Stomach (tissue), 19 donors: ENCODE measurements at places on chromosomes 16 and 17.
A peak's percentile ranks its signal among the peaks of the same experiment; 100 is the strongest.

- H3K27me3 ChIP-seq = no peaks in the 10 kb centered on the region
- H3K4me3 ChIP-seq = no peak overlapping the region
- DNase-seq = no peak
- H3K36me3 ChIP-seq = no peaks in the 10 kb centered on the region
- no peak overlapping the region for H3K27ac ChIP-seq
Measured at GRCh38 chr17:32307658-32308057, 34.3 kb downstream of the C17orf75 start.

DNA sequence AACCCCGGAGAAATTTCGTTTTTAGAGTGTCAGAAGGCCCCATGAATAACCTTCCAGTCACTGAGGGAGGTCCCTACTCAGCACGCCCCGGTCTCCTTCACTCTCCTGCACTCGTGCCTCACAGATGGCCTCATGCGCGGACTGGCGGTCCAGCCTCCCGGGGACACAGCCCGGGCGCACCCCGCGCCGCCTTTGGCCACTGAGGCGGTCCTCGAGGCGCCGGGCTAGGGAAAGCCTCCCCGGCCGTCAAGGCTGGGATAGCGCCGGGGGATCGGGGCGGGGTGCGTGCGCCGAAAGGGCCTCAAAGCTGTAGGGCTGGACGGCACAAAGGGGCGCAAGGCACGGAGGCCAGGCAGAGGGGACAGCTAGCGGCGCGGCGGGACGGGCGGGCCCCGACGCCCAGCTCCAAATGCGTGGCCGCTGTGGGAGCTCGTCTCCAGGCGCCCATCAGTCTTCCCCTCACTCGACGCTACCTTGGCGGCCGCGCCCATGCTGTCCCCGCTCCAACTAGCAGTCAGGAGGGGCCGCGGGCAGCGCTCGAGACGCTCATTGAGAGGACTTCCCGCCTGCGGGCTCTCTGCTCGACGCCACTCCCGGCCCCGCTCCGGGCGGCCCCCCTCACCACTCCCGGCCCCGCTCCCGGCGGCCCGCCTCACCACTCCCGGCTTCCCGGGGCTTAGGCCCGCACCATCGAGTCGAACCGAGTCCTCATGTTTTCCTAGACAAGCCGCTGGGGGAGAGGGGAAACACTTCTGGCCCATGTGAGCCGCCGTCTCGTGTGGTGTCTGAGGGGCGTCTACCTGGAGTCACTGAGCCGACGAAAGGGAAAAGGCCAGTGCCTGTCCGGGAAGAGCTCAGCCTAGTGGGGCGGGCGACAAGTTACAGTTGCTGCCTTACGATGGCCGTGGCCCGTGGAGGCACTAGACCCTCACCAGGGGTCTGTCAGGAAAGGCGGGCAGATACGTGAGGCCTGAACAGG lies at the start of gene USP6:
TSS of gene USP6 (plus strand) at position 360 of the 979 bp plus-strand sequence. CDS start 14,336 bp downstream, outside the sequence.
- no peaks in the 10 kb centered on the region for H3K36me3 ChIP-seq
- H3K27ac ChIP-seq = no peak within 1 kb of the TSS
- peaks cover 35% of the 10 kb centered on the region for H3K27me3 ChIP-seq
- H3K4me1 ChIP-seq = peaks cover 10% of the 10 kb centered on the region
- H3K4me3 ChIP-seq = no peak within 1 kb of the TSS

- no peaks in the 10 kb centered on the region for H3K4me1 ChIP-seq
- no peak for DNase-seq
- H3K4me3 ChIP-seq = no peak overlapping the region
- no peaks in the 10 kb centered on the region for H3K27me3 ChIP-seq
- no peak overlapping the region for H3K27ac ChIP-seq
Measured at GRCh38 chr16:88301886-88302285, 80.9 kb upstream of the ZNF469 start.

- no peak overlapping the region for H3K27ac ChIP-seq
- H3K36me3 ChIP-seq = no peaks in the 10 kb centered on the region
- H3K4me3 ChIP-seq = no peak overlapping the region
- no peak for DNase-seq
- H3K4me1 ChIP-seq = no peaks in the 10 kb centered on the region
- no peaks in the 10 kb centered on the region for H3K27me3 ChIP-seq
Measured at GRCh38 chr17:63497708-63498483, 21.0 kb downstream of the ACE start.

DNA sequence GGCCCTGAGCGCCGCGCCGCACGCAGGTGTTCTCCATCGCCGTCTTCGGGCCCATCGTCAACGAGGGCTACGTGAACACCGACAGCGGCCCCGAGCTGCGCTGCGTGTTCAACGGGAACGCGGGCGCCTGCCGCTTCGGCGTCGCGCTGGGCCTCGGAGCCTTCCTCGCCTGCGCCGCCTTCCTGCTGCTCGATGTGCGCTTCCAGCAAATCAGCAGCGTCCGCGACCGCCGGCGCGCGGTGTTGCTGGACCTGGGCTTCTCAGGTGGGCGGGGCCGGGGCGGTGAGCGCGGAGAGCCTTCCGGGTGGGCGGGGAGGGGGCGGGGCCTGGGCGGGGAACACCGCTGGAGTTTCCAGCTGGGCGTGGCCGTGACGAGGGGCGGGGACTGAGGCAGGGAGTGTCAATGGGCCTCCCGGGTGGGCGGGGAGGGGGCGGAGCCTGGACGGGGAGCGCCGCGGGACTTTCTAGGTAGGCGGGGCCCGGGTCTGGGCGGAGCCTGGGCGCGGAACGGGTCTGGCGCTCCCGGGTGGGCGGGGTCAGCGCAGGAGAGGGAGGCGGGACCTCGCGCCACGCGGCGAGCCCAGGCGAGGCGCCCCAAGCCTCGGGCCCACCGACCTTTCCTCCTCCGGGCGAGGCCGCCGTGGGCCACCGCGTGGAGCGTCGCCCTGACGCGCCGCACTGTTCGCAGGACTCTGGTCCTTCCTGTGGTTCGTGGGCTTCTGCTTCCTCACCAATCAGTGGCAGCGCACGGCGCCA lies 2.4 kb downstream of the SYNGR3 start:
- peaks cover 9% of the 10 kb centered on the region for H3K36me3 ChIP-seq
- peaks cover 35% of the 10 kb centered on the region for H3K27me3 ChIP-seq
- H3K27ac ChIP-seq = peak overlapping the region; percentile 70
- peaks cover 44% of the 10 kb centered on the region for H3K4me1 ChIP-seq
- DNase-seq = peak; percentile 95
- peak overlapping the region; percentile 43 for H3K4me3 ChIP-seq

DNA sequence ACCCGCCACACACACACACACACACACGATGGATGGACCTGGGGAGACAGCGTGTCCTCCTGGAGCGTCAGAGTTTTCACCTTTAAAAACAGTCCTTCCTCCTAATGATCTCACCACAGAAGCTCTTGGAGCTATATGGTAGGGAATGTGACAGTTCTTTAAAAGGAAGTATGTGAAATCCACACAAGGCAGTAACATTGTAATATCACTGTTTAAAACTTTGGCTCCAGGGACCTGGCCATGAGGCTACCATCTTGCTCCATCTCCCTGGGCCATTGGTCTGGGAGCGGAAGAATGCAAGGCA lies 302.4 kb downstream of the SOX9 start:
- H3K4me3 ChIP-seq = no peak overlapping the region
- H3K27ac ChIP-seq = no peak overlapping the region
- no peak for DNase-seq

GRCh38 chr16:7456211-7456610 lies 123.6 kb downstream of the RBFOX1 start:
- no peaks in the 10 kb centered on the region for H3K4me1 ChIP-seq
- DNase-seq = no peak
- no peak overlapping the region for H3K4me3 ChIP-seq
- H3K36me3 ChIP-seq = no peaks in the 10 kb centered on the region
- no peaks in the 10 kb centered on the region for H3K27me3 ChIP-seq
- no peak overlapping the region for H3K27ac ChIP-seq

DNA sequence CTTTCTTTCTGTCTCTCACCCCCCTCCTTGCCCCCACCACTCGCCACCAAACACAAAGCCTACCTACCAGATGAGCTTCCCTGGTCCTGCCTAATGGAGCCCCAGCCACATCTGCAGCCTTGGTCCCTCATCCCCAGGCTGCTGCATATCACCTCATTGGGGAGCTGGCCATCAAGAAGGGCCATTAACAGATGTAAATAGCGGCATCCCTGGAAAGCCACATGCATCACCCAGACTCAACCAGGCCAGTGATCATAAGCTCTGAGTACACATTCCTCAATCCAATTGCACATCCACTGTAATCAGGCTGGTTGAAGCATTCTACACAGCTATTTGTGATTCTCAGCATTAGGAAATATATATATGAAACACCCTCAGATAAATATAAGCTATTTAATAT lies 211.7 kb upstream of the C17orf78 start:
- H3K27ac ChIP-seq = no peak overlapping the region
- no peaks in the 10 kb centered on the region for H3K27me3 ChIP-seq
- no peaks in the 10 kb centered on the region for H3K36me3 ChIP-seq
- no peak for DNase-seq
- H3K4me3 ChIP-seq = no peak overlapping the region
- peaks cover 2% of the 10 kb centered on the region for H3K4me1 ChIP-seq

DNA sequence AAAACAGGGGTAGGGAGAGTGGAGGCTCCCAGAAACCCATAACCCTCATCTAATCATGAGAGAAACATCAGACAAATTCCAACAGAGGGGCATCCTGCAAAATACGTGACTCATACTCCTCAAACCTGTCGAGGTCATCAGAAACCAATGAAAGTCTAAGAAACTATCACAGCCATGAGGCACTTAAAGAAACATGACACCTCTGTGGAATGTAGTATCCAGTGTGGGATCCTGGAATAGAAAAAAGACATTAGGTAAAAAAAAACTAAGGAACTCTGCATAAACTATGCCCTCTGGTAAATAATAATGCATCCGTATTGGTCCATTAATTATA lies 16.4 kb downstream of the CDH5 start:
- H3K27me3 ChIP-seq = no peaks in the 10 kb centered on the region
- H3K27ac ChIP-seq = no peak overlapping the region
- no peak overlapping the region for H3K4me3 ChIP-seq

- peaks cover 39% of the 10 kb centered on the region for H3K36me3 ChIP-seq
- H3K27me3 ChIP-seq = no peaks in the 10 kb centered on the region
- no peak for DNase-seq
- H3K4me3 ChIP-seq = no peak overlapping the region
Measured at GRCh38 chr17:38789185-38789584, 10.2 kb downstream of the PIP4K2B start.

- H3K36me3 ChIP-seq = no peaks in the 10 kb centered on the region
- peaks cover 4% of the 10 kb centered on the region for H3K27me3 ChIP-seq
- H3K4me3 ChIP-seq = no peak overlapping the region
- DNase-seq = peak; percentile 34
- H3K27ac ChIP-seq = no peak overlapping the region
Measured at GRCh38 chr17:76841776-76842405, 26.3 kb upstream of the MGAT5B start.

GRCh38 chr16:8572919-8573724 lies 17.2 kb downstream of the TMEM114 start:
- no peak overlapping the region for H3K4me3 ChIP-seq
- H3K27me3 ChIP-seq = no peaks in the 10 kb centered on the region
- H3K4me1 ChIP-seq = peaks cover 9% of the 10 kb centered on the region
- no peak overlapping the region for H3K27ac ChIP-seq
- DNase-seq = no peak
- H3K36me3 ChIP-seq = no peaks in the 10 kb centered on the region

- H3K4me1 ChIP-seq = peaks cover 13% of the 10 kb centered on the region
- no peaks in the 10 kb centered on the region for H3K36me3 ChIP-seq
- H3K27ac ChIP-seq = peak overlapping the region; percentile 46
- DNase-seq = no peak
Measured at GRCh38 chr16:78461496-78462287, 362.2 kb downstream of the WWOX start.
